ENCODE measurements at places on chromosomes 5 and 9.

- DNase-seq: no peak
These were observed 46.3 kb upstream of the ADAMTSL1 start for GRCh38 chr9:18427691-18428090.

GRCh38 chr9:120742951-120743416 lies 28.7 kb upstream of the MEGF9 start:
- DNase-seq: no peak

- no peak for DNase-seq
These were observed 93.9 kb downstream of the CD180 start for GRCh38 chr5:67102708-67103107.

- no peak for DNase-seq
These were observed 236.2 kb upstream of the ADRA1B start for GRCh38 chr5:159680095-159680494.

- peak; percentile 65 for DNase-seq
These were observed 482.9 kb downstream of the AGTPBP1 start for GRCh38 chr9:85258823-85259370.

- DNase-seq: peak; percentile 7
These were observed 76.4 kb upstream of the RARS1 start for GRCh38 chr5:168409591-168410458.

DNA sequence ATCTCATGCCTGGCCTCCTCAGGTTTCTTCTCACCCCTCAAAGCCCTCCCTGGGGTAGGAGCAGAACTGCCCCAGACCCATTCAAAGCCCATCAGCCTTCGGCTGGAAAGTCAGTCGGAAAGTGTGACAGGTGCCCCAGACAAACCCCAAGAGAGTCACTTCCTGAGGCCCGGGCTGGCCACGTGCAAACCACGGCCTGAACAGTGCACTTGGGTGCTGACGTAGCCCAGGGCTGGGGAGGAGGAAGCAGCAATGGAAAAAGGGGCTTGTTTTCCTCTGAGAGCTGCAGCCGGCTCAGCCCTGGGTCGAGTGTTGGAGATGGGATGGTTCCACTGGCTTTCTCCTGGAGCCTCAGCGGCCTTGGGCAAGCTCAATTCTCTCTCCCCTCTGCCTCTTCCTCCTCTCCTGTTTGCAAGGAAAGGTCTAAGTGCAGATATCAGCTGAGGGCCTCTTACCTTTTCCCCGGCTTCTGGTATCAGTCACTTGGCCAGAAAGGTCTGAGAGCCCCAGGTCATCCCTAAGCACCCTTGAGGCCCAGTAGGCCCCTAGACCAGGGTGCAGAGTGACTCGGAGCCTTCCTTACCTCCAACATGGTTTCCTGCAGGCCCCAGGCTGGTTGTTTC lies 5.9 kb upstream of the EGR1 start:
- no peak for DNase-seq

GRCh38 chr9:108743416-108743815 lies 112.4 kb downstream of the ACTL7B start:
- no peak for DNase-seq

DNA sequence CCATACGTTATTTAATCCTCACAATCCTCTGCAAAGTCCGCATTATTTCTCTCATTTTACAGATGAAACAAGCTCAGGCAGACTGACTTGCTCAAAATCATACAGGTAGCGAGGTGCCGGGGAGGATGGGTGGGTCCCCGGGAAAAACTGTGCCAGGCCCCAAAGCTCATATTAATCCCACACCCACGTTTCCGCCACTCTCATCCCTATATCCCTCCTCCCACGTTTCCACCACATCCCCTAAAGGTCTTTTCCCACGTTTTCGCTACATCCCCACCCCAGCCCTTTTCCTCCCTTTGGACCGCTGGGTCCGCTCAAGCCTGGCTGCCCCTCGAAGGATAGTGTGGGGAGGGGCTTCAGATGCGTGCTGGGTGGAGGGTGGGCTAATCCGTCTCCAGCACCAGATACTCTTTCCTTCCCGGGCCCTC lies 434 bp upstream of the FSD1L start:
- no peak for DNase-seq

DNA sequence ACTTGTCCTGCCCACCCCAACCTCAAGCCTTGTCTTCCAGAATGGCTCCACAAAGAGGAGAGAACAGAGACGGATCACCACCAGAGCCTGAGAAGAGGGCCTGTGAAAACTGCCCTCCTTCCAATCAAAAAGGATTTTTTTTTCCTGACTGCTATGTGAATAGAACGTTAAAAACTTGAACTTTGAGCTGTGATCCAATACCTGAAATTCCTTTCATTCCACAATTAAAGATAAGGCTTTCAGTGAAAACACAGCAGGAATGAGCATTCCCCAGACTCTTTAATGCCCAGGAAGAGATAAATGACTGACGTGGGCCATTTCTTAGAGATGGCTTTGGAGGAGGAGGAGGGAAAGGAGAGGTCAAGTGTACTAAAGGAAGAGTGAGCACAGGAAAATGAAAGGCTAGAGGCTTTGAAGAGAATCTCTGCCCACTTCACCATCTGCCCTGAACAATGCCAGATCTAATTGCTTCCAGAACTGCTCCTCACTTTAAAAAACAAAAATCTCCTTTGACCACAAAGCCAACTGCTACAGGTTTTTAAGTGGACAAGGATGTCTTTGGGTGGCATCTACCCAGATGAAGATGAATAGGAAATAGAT lies 177.9 kb upstream of the MAP3K1 start:
- DNase-seq: no peak

GRCh38 chr9:88973281-88974045 lies 17.8 kb upstream of the S1PR3 start:
- DNase-seq: no peak

GRCh38 chr9:103949096-103949495 lies 145.0 kb upstream of the SMC2 start:
- DNase-seq: no peak

- no peak for DNase-seq
These were observed 174.7 kb upstream of the PRDM9 start for GRCh38 chr5:23332650-23333251.

GRCh38 chr9:37998881-37999587 lies 70.0 kb downstream of the SHB start:
- no peak for DNase-seq

DNA sequence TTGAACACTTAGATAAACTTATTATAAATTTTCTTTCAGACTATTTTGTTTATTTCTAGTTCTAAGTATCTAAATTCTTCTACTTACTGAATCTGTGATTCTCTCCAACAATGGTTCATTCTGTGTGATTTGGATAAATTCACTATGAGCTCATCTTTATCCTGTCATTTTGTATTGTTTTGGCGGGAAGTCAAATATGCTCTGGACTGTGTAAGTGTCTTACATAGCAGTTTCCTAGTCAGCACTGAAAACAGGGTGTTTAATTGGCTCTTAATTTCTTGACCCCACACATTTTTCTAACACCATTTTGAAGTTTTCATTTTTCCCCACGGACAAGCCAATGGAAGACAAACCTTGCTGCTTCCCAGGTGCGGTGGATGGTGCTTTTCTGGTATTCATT lies 207.0 kb upstream of the ACO1 start:
- peak; percentile 53 for DNase-seq

DNA sequence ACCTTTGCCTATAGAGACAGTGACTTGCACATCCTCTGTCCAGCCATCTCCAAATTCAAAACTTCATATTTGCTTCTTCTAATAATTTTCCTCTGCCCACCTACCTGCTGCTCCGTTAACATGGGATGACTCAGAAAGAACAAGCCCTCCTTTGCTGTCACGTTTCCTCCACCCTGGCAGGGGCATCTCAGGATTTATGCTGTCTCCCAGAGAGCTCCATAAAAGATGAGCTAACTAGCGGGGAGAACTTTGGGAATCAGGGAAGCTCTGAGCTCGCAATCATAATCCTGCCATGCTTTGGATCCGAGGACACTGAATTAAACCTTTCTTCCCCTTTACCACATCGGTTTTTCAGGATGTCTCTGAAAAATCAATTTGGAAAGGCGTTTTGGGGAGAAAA lies 78.4 kb upstream of the FSTL4 start:
- DNase-seq: no peak

- DNase-seq: no peak
These were observed 126.5 kb upstream of the PALM2AKAP2 start for GRCh38 chr9:109653470-109653869.

DNA sequence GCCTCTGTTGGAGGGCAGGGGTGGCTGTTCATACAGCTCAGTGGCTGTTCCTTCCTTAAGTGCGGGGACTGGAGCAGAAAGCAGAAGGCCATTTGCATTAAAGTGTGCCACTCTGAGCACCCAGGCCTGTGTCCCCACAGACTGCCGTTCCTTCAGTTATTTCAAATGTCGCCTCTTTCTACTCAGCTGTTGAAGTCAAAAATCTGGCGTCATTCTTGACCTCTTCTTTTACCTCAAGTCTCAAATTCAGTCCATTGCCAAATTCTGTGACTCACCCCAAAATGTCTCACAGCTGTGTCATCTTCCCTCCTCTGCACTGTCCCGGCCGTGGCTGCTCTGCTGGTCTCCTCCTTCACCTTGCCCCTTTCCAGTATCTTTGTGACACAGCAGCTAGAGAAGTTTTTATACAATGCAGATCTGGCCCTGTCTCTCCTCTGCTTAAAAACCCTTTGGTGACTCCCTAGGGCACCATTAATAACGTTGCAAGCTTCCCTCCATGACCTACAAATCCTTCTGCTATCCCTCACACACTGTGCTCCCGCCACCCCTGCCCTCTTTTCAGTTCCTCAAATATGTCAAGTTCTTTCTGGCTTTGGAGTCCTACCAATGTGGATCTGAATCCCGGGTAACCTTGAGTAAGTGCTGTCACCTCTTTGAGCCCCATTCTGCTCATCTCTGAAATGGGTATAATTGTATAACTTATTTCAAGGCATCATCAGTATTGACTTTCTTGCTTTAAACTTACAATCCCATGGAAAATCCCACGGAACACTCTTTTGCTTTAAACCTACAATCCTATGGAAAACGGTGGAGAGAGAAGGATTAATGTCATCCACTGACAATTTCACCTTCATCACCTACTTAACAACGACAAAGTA lies 98.3 kb upstream of the BOD1 start:
- no peak for DNase-seq

DNA sequence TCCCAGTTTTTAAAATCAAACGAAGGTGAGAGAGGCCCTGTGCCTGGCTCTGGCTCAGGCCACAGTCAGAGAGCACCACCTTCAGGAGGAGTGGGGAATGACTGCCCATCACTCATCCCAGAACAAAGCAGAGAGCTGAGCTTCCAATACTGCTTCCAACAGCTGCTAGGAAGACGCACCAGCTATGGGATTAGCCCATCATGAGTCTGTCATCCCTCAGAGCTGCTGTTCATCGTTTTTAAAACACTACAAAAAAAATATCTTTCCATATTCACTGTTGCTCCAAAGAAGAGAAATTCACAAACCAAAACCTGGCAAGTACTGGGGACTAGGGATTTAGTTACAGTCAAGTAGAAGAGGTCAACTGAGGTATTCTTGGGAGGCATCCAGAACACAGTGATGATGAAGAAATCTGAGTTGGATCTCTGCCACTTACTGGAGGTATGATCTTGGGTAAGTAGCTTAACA lies 102.4 kb downstream of the CDK5RAP2 start:
- DNase-seq: peak; percentile 56

DNA sequence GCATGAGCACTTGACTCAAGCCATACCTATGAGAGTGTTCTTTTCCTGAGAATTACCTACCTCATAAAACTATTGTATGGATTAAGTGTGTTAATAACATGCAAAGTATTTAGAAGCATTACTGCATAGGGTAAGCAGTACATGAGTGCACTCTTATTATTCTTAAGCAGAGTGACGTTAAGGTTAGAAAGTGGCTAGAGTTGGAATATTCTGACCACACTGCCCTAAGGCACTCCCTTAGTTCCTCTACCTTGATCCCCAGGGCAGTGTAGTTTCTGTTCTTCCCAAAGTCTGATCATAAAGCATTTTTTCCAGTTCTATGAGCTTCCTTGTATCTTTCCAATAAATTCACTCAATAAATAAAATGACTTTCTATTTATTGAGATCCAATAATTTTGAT lies 189.2 kb downstream of the PCSK1 start:
- no peak for DNase-seq

DNA sequence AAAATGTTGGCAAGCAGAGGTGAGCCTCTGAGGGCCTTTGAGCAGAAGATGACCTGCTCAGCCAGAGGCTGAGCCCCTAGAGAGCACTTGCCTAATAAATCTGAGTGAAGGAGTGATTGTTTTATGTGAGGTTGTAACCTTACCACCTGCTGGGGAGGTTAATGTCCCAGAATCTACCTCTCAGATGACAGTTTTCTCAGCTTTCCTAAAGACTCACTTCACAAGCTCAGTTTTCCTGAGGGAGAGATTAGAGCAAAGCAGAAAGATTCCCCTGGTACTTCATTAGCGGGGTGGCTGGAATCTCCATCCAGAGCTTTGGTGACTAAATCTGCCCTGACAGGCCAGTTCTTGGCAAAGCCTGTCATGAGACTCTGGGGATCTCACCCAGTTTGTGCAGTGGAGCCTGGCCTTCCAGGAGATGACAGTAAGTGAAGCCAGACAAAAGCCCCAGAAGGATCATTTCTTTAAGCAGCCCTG lies 48.8 kb upstream of the GALNT10 start:
- DNase-seq: no peak

DNA sequence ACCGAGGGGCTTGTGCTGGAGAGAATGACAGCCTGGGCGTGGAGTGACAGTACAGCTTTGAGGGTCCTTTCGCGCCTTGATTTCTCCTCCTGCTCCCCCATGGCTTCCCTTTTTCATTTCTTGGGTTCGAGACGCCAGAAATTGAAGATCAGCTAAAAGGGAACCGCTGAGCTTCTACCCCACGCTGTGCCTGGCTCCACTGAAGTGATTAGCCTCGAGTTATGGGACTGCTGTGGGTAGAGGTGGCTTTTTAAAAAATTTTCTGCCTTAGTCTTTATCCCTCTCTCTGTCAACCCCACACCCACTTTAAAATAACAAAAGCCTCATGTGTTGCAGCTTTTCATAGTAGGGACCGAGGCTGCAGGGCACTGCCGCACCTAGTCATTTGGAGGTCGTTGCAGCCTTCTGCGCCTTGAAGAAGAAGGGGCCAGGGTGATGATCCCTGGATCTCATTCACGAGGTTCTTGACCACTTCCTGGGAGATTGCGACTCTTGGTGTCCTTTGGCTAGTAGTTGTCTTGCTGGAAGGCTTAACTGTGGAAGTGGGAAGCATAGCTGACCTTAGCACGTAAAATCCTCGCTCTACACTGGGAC lies 603 bp downstream of the PPIP5K2 start:
- peak; percentile 15 for DNase-seq

GRCh38 chr5:114223866-114224265 lies 138.0 kb upstream of the KCNN2 start:
- DNase-seq: no peak

- DNase-seq: no peak
These were observed 136.6 kb upstream of the RAPGEF1 start for GRCh38 chr9:131876486-131876885.

GRCh38 chr5:161545344-161546094 lies 1.0 kb downstream of the GABRB2 start:
- no peak for DNase-seq

- DNase-seq: no peak
These were observed 69.6 kb downstream of the NR2F1-AS1 start for GRCh38 chr5:93511445-93511844.
